ENCODE measurements at places on chromosomes 3 and 15. TPM values are rescaled to one million over a fixed set of nuclear protein-coding genes. Genes with fewer than 3 reads are reported as not detected.

ZIC1 gene
- total RNA-seq, result 0.02 TPM

CLSTN2 gene
- total RNA-seq, result 0.05 TPM

ALDH1L1 gene
- 0.19 TPM for total RNA-seq

GOLGA6A gene
- 0.32 TPM for total RNA-seq

CEMIP gene
- 1.1 TPM for total RNA-seq

MYNN gene
- 9.5 TPM for total RNA-seq

ECE2 gene
- not detected for total RNA-seq

MAN2A2 gene
- 17.5 TPM for total RNA-seq

IL16 gene
- total RNA-seq, result 0.29 TPM

NT5DC2 gene
- 99.3 TPM for total RNA-seq

HRH1 gene
- total RNA-seq, result 6.1 TPM

FGF12 gene
- 0.62 TPM for total RNA-seq

XYLB gene
- total RNA-seq, result 4.8 TPM

CLPX gene
- 49.8 TPM for total RNA-seq

POLQ gene
- total RNA-seq, result 6.7 TPM

EXOG gene
- total RNA-seq, result 10.4 TPM

MLF1 gene
- 30.6 TPM for total RNA-seq

PIERCE2 gene
- total RNA-seq, result 4.8 TPM

CERS3 gene
- total RNA-seq, result not detected

PHLDB2 gene
- total RNA-seq, result 13.4 TPM

NEDD4 gene
- 96.6 TPM for total RNA-seq

DNAH12 gene
- total RNA-seq, result 0.18 TPM

DAZL gene
- total RNA-seq, result not detected

MUSTN1 gene
- 0.14 TPM for total RNA-seq

CCNL1 gene
- 46.6 TPM for total RNA-seq

PSTPIP1 gene
- total RNA-seq, result 0.25 TPM

MINAR1 gene
- 0.59 TPM for total RNA-seq

CMTM8 gene
- 12.8 TPM for total RNA-seq

IMPG2 gene
- total RNA-seq, result not detected

MYRIP gene
- total RNA-seq, result not detected

LARP6 gene
- total RNA-seq, result 71.1 TPM

ISG20 gene
- total RNA-seq, result 43.2 TPM
